ENCODE measurements at places on chromosomes 4 and X.
A peak's percentile ranks its signal among the peaks of the same experiment; 100 is the strongest.

- DNase-seq, result no peak
Measured at GRCh38 chrX:97306771-97307470, 423.2 kb downstream of the RPA4 start.

- no peak for DNase-seq
Measured at GRCh38 chrX:150254909-150255308, 108.2 kb upstream of the MAMLD1 start.

- no peak for DNase-seq
Measured at GRCh38 chr4:43471950-43472349, 579.4 kb downstream of the GRXCR1 start.

DNA sequence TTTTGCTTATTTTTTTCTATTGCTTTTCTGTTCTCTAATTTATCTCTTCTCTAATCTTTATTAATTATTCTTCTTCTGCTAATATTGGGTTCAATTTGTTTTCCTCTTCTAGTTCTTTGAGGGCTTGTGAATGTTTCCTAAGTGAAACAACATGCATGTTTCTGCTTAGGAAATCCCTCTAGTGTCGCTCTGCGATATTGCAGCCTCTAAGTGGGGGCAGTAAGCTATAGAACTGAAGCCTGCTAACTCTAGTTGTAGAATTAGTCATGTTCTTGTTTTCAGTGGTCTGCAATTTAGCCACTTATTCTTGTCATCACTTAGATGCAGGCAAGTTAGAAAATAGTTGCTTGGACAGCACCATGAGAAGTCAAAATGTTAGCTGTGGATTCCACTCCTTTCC, 222.6 kb downstream of the SPIN4 start:
- DNase-seq, result no peak

- no peak for DNase-seq
Measured at GRCh38 chr4:8528713-8529112, 51.5 kb upstream of the GPR78 start.

- no peak for DNase-seq
Measured at GRCh38 chr4:139489638-139490037, 35.7 kb downstream of the RAB33B start.

DNA sequence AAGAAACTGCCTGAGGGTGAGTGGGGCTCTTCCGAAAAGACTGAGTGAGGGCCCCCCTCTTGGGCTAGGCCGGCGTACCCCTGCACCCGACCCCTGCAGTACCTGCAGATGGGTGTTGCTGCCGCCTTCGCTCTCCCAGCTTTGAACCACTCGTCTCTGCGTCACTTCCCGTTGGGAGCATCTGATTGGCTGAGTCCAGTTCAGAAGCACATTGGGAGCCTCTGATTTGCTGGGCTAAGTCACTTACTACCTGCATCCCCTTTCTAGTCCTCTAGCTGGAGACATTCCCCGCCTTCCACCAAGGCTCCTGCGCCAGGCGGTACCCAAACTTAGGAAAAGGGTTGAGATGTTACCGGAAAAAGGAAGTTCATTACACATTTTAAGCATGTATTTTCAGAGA, 20.4 kb upstream of the WWC2 start:
- DNase-seq, result no peak

DNA sequence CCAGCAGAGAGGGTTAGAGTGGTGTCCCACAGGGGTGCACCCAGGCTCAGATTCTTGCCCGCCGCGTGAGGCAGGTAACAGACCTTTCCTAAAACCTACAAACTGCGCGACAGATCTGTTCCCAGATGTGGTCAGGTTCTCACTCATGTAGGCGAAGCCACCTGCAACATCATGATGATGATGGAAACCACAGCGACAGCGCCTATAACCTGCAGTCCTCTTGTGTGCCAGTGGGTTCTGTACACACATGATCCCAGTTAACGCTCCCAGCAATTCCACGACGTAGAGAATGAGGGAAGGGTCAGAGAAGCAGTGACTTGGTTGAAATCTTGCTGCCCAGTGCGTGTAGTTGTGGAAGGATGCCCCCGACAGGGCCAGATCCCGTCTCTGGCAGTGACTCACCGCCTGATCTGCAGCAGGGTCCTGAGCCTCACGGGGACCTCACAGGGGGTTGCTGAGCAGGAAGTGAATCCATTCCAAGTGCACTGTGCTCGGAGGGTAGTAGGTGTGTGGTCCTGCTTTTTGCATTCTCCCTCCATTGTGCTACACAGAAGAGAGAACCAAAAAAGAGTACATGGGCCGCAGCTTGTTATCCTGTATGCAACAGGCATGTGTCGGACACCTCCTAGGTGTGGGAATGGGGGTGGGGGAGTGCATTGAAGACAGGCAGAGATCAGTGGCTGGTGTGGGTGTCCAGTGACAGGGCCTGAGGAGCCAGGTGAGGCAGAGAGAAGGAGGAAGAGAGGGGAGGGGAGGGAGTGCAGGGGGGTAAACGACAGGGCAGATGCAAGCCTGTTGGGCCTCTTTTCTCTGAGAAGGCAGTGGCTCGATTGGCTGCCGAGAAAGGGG, 66.6 kb downstream of the MTMR1 start:
- DNase-seq, result no peak

DNA sequence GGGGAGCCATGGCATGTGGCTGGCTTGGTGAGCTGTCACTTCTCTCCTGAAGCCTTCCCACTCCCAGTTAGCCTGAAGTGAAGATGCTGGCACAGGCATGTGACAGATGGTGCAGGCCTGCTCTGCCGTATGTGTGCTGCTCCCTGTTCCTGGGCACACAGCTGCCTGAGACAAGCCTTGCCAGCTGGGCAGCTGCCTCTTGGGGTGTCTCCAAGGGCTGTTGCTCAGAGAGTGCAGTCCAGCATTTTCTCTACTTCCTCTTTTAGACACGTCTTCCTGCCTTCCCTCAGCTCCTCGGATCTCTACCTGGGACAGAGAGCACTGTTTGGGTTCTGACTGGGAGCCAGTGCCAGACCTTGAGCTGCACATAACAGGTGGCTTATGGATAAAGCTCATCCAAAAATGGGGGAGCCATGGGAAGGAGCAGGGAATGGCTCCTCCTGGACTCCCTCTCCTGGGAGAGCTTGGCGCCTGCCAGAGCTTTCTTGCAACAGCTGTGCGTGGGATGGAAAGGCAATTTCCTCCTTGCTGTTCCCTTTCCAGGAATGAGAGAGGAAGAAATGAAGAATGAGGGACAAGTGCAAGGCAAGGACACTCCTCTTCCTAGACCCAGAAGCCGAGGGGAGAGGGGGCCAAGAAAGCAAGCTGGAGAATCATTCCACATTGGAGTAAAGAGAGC, 132.9 kb downstream of the MSL3 start:
- DNase-seq, result no peak

GRCh38 chrX:74535086-74535407, 79.4 kb downstream of the RLIM start:
- DNase-seq, result no peak

GRCh38 chrX:52425775-52426174, 57.0 kb downstream of the XAGE2 start:
- no peak for DNase-seq

- DNase-seq, result no peak
Measured at GRCh38 chr4:86664959-86665358, 70.8 kb downstream of the PTPN13 start.

- DNase-seq, result no peak
Measured at GRCh38 chr4:10032625-10033024, 11.3 kb upstream of the SLC2A9 start.

DNA sequence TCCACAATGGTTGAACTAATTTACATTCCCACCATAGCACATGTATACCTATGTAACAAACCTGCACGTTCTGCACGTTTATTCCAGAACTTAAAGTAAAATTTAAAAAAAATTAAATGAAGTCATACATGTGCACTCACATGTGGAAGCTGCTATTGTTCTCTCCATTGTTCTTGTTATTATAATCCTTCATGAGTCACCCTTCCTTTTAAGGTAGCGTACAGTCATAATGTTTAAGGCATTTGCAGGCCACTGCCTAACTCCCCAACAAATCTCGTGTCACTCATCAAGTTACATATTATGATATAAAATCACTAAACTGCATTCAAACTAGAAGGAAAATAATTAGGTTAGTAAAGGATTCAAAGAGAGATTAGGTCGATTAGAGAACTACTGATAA, 63.6 kb downstream of the SLC7A11 start:
- no peak for DNase-seq

DNA sequence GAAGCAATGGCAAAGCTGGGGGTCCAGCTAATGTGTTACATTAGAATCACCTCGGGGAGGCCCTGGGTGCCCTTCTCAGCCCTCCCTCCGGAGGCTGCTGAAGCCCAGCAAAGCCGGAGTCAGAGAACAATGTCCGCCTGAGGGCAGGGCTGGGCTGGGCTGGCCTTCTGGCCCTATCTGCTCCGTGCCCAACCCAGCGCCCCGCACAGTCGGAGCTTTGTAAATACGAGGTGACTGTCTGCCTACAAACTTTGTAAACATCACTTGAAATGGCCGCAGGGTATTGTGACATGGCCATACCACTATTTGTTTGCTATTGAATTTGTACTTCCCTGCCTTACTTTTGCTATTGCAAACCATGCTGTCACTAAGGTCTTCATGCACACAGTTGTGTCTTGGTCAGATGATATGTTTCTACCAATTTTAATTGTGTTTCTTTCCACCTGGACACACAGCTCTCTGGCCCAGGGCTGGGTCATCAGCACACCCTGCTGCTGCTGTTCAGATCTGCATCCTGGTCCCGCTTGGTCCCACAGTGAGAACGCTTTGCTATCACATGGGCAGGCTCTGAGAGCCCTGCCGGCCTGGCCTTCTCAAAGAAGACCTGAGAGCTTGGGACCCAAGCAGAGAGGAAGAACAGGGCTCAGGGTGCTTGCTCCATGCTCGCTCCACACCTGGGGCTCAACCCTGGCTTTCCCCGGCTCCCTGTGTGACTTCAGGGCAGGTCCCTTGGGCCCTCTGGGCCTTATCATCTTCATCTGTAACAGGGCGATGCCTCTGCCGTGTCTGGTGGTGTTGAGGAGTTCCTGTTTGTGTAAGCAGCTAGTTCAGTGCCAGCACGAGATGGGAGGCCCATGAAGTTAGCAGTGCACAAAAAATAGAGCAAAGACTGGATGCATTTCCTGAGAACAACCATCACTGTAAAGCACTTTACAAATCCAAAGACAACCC, 2.3 kb downstream of the S100P start:
- peak; percentile 62 for DNase-seq

GRCh38 chr4:36138220-36138619, 106.1 kb downstream of the ARAP2 start:
- DNase-seq, result no peak

DNA sequence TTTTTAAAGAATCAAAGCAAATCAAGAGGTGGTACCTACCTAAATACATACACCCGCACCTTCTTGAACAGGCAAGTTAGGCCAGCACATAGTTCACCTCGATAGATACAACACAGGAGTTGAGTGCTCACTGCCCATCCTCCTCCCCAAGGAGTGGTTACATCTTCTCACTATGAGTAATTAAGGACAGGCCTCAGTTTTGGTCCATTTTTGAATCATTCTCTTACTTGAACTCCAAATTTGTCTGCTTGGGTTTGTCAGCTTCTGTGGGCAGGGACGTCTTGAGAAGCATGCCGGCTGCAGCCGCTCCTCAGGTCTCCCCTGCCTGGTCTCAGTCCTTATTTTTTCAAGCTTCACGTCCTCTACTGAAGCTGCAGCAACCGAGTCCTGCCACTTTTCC, 190.6 kb upstream of the RBPJ start:
- DNase-seq, result no peak

- no peak for DNase-seq
Measured at GRCh38 chrX:2462074-2462473, 38.7 kb downstream of the DHRSX start.

- no peak for DNase-seq
Measured at GRCh38 chr4:156169861-156170260, 216.2 kb upstream of the CTSO start.

GRCh38 chr4:105343146-105343931, 130.5 kb downstream of the PPA2 start:
- DNase-seq, result no peak

DNA sequence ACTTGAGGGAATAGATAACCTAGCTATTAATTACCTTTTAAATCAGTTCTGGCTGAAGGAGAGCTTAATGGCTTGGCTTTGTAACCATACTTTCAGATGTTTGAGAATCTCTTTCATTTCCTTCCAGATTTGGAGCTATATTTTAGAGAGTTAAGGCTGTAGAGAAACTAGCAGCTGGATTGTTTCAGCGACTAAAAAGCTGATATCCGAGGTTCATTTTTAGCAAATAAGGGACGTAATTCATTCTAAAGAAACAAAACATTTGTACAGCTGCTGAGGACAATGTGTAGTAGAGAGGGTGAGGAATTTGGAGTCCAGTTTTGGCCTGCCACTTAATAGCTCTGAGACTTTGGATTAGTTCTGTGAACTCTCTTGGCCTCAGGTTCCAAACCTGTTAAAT, 12.2 kb downstream of the OSTC start:
- DNase-seq, result no peak

GRCh38 chr4:38154681-38155588, 194.7 kb downstream of the PTTG2 start:
- DNase-seq, result no peak

GRCh38 chr4:142095886-142096605, 459.7 kb downstream of the IL15 start:
- no peak for DNase-seq

- DNase-seq, result no peak
Measured at GRCh38 chrX:114465689-114466088, 118.2 kb upstream of the HTR2C start.

- DNase-seq, result no peak
Measured at GRCh38 chr4:25367004-25367621, 9.9 kb upstream of the ANAPC4 start.

All from T-helper 22 cell (primary cell).